Fibroblast of mammary gland (primary cell): ENCODE measurements at places on chromosomes 2 and 18.

DNA sequence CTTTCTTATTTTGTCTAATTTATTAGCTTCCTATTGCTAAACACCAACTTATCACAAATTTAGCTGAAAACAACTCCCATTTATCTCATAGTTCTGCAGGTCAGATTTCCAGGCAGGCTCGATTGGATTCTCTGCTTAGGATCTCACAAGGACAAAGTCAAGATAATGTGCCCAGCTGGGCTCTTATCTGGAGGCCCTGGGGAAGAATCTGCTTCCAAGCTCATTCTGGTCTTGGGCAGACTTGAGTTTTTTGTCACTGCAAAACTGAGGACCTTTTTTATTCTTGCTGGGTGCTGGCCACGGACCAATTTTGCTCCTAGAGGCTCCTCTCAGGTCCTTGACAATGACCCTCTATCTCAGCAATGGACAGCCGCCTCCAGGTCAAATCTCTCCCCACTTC lies 215.5 kb downstream of the TRIB2 start:
- no peak for DNase-seq

DNA sequence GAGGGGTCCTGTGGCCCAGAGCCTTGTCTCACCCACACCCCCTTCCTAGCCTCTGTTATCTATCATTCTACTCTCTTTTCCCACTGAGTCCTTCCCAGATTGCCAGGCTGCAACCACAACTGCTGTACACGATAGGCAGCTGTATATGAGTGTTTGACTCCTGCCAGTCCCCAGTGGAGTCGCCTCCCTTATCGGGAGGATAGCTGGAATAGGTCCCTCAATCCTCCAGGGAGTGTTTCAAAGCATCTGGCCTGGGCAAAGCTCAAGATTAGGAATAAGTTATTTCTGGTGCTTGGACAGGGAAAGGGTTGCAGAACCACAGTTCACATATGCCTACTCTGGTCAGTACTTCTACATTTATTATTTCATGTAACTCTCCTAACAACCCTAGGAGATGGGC lies 4.8 kb downstream of the MSGN1 start:
- DNase-seq = no peak

DNA sequence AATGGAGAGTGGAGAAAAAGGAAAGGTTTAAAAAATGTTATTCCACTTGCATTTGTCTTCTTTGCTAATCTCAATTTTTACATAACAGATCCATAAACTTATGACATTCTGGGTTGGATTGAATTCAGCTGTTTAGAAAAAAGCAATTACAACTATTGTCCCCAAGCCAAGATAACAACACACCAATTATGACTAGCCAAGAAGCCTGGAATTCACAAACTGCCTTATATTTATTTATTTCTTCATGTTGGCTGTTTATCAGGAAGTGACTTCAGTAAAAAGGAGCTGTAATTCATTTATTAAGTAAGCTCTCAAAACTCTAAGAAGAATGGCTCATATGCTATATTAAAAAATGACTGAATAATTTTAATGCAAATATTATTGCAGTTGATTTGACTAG lies 137.4 kb downstream of the CALCRL start:
- peak; percentile 65 for DNase-seq

GRCh38 chr2:120526047-120526562 lies 180.2 kb downstream of the INHBB start:
- no peak for DNase-seq

- DNase-seq = no peak
These were observed 17.4 kb downstream of the LRP2 start for GRCh38 chr2:169344736-169345485.

DNA sequence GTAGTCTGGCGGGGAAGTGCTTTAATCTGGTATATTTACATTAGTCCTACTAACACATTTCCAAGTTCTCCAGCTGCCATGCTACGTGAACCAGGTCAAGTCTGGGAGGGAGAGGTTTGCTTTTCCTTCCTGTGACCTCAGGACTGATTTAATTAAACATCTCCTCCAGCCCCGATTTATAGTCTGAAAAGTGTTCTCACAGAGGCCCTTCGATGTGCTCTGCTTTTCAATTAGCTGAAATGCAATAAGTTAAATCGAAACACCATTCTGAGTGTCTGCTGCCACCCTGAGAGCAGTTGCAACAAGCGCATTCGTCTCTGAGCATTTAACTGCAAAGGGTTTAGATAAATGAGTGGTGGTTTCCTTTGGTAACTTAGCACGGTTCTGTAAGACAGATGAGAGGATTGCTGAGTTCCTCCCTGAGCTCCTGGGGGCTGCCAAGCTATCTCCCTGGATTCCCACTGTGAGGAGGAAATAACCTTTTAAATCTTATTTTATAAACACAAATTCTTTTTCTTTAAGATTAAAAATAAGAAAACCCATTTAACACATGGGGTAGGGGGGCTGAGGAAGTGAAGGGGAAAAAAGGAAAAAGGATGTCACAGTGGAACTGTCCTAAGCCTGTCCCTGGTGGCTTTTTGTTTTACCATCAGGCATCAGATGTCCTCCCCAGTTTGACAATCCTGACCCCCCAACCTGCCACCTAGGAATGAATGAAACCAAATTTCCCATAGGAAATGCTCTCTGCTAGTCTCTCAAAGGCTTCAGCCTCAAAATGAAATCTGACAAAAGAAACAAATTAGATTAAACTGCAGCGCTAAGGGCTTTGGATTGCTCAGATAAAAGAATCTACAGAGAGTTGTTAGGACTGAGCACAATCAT lies 56.5 kb upstream of the CREB1 start:
- peak; percentile 89 for DNase-seq

DNA sequence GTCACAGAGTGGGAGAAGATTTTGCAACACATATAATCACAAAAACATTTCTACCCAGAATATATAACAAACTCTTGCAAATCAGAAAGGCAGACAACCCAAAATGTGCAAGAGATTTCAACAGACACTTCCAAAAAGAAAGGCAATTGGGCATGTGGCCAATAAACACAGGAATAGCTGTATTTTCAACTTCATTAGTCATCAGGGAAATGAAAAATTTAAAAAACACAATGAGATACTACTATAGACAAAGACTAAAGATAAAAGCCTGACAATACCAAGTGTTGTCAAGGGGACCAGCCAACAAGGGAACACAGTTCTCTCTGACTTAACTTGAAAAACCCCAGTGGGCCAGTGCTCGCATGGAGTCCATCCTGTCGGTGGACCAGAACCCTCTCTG lies 40.5 kb downstream of the MTHFD2 start:
- DNase-seq = peak; percentile 90

DNA sequence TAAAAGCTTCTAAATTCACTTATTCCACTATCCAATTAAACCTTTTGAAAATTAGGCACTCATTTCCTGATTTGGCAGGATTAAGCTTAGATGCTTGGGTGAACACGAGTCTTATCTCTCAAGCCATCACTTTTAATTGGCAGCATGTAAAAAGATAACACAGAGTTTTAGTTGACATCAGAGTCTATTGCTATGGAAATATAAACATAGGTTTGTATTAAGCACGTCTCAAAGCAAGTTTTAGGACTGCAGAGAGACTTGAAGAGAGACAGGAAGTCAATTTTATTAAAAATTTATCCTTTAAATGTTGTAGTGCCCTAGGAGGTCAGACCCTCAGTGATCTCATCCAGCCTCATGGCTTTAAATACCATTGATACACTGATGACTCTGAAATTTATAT lies 5.6 kb downstream of the RBKS start:
- no peak for DNase-seq

DNA sequence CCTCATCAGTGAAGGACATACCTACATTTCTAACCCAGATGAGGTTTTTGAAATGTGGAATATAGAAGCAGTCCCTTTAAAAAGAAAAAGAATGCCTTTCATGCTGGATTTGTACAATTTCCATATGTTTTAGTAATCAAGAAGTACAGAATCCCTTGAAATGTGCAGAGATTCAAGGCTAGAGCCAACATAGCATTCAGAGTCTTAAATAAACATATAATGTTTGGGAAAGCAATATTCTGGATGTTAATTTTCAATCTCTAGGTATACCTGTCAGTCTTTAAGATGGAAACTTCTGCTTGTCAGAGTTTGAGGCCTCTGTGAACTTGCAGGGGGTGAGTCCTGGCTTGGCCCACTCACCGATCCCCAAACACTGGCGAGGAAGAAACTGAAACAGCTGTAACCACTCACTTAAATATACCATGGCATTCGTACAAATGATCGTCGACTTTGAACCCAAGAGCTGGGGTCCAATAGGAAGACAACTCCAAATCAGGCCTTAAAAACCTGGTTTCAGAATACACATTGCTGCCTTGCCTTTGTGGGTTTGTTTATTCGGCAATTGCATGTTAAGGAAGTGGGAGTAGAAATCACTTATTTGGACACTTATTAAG lies 132.8 kb upstream of the NCK2 start:
- no peak for DNase-seq

- no peak for DNase-seq
These were observed 235.9 kb downstream of the EIPR1 start for GRCh38 chr2:3141696-3142095.

DNA sequence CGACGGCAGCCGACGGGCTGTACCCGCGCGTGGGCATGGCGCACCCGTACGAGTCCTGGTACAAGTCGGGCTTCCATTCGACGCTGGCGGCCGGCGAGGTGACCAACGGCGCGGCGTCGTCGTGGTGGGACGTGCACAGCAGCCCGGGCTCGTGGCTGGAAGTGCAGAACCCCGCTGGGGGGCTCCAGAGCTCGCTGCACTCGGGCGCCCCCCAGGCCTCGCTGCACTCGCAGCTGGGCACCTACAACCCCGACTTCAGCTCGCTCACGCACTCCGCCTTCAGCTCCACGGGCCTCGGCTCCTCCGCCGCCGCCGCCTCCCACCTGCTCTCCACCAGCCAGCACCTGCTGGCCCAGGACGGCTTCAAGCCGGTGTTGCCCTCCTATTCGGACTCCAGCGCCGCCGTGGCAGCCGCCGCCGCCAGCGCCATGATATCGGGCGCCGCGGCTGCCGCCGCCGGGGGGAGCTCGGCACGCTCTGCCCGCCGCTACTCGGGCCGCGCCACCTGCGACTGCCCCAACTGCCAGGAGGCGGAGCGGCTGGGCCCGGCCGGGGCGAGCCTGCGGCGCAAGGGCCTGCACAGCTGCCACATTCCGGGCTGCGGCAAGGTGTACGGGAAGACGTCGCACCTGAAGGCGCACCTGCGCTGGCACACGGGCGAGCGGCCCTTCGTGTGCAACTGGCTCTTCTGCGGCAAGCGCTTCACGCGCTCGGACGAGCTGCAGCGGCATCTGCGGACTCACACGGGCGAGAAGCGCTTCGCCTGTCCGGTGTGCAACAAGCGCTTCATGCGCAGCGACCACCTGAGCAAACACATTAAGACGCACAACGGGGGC lies 2.0 kb downstream of the SP9 start:
- no peak for DNase-seq

- DNase-seq = no peak
These were observed 190.1 kb downstream of the NDUFA10 start for GRCh38 chr2:239835056-239835455.

DNA sequence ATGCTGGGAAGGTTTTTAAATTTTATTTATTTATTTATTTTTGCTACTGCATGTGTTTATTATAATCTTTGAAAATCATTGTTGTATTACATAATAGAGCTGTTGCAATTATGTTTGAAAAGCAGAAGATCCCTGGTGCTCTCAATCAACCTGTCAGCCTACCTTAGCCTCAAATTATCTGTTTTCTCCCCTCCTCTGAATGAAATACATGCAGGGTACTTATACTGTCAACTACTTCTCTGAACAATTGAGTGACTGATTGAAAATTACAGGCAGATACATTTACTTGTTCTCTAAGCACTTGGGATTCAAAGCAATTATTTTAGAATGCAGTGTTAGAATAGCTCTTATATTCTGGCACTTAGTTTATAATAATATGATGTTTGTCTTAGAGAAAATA lies 8.1 kb downstream of the KYNU start:
- DNase-seq = no peak
